Thoracic aorta (tissue), 2 donors: ENCODE measurements at places on chromosomes 11 and 22.

- DNase-seq: no peak
Measured at GRCh38 chr11:64015935-64016845, 19.5 kb upstream of the FLRT1 start.

GRCh38 chr11:45777127-45777969 is 27.6 kb upstream of the SLC35C1 start:
- no peak for DNase-seq

- DNase-seq: no peak
Measured at GRCh38 chr22:41001722-41002122, 50.5 kb downstream of the RBX1 start.

DNA sequence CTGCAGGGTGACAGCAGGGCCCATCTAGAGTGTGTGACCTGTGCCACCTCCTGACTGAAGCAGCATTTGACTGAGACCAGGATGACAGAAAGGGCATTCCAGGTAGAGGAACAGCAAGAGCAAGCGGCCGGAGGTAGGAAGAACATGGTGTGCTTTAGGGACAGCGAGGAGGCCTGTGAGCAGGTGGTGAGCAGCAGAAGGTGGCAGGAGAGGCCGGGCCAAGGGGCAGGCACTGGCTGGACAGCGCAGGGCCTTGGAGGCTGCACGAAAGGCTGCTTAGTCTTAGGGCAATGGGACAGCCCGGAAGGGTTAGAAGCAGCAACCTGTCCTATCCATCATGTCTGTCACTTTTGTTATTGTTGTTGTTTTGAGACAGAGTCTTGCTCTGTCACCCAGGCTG is 17.6 kb upstream of the LRRC32 start:
- no peak for DNase-seq

DNA sequence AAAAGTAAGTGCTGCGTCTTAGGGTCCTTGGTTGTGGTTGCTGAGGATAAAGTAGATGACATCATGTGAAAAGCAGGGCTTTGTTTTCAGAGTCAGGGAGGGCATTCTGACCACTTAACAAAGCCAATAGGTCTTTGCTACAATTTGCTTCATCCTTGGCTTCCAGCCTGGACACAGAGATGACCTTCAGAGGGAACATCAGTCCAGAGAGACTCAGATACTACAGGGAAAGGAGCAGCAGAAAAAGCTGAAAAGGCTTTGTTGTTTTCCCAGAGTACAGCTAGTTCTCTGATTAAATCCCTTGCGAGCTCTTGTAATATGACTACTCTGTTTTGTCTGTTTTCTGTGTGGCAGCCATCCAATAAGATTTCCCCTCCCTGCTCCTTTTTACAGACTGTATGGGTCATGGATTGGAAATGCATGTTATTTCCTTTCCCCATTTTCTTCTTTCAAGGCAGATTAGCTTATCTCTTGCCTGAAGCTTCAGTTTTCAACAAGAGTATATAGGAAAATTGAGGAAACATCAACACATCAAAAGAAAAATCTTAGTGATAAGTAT is 31.9 kb downstream of the ATG13 start:
- DNase-seq: peak; percentile 47

GRCh38 chr22:45228401-45228754 is 12.3 kb downstream of the KIAA0930 start:
- no peak for DNase-seq

- no peak for DNase-seq
Measured at GRCh38 chr22:41226723-41227655, 13.7 kb downstream of the CHADL start.

DNA sequence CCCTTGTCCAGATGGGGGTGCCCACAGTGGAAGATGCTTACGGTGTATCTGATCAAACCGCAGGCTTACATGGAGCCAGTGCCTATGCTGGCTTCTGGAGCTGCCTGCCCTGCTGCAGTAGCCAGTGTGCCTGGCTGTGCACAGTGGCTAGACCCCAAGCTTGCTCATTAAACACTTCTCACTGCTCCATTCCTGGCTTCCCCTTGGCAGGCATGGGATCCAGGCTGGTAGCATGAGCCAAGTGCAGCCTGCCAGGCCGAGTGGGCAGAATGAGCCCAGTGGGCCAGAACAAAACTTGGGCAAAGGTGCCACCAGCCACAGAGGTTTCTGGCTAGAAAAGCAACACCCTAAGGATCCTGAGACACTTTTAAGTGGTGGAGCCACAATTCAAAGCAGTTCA is 55.4 kb upstream of the B3GNT6 start:
- DNase-seq: no peak

GRCh38 chr11:32056438-32056837 is 34.4 kb upstream of the RCN1 start:
- no peak for DNase-seq

DNA sequence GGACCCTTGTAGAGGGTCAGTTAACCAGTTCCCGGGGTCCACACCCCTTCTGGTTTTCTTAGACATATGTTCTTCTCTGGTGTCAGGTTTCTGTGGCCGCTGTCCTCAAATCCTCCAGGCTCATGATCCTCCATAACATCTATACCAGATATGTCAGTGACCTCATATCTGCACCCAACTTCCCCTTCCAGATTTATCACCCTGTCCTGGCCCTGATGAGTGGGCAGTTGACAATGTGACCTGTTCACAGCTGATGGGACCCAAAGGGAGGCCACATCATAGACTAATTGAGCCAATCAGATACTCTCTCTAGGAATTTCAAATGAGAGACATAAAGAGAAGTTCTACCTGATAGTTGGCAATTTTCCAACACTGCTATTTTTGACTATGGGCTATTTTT is 5.1 kb downstream of the DKK3 start:
- no peak for DNase-seq

- DNase-seq: no peak
Measured at GRCh38 chr11:60625262-60625661, 74.2 kb upstream of the MS4A8 start.

- DNase-seq: no peak
Measured at GRCh38 chr11:61589961-61590360, 9.1 kb upstream of the SYT7 start.

GRCh38 chr11:88194990-88195389 is 19.7 kb upstream of the RAB38 start:
- DNase-seq: no peak

DNA sequence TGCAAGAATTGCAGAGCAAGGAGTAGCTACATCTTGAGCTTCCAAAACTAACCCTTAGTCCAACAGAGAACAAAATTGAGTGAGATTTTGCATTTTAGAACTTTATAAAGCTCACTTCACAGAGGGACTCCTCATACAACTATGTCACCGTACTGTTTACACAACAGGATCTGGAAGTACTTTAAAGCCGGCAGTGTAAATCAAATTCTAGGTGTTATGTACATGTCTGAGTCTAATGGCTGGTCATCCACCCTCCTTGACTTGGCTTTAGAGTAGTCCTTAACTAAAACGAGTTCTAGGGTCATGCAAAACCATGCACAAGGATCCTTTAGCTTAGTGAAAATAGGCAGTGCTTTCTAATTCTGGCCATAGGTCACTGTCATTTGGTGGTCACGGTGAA is 23.5 kb downstream of the IRAG1 start:
- no peak for DNase-seq

DNA sequence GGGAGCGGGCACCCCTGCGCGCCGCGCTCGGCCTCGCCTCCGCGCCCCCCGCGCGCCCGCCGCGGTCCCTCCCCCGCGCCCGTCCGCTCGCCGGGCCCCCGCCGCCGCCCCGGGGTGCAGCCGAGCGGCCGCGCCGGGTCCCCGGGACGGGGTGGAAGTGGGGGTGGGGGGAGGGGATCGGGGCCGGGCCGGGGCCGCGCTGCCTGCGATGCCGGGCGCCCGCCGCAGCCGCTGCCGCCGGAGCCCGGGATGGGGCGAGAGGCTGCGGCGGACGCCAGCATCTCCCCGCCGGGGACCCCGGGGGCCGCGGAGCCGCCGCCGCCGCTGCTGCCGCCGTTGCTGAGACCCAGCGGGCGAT is 365 bp downstream of the MGAT3 start:
- no peak for DNase-seq

- peak; percentile 25 for DNase-seq
Measured at GRCh38 chr11:82733444-82734119, at the start of gene FAM181B. Gene FAM181B, minus strand, starts transcription at chr11:82733864. Its CDS starts 135 bp downstream, at chr11:82733729.

- DNase-seq: no peak
Measured at GRCh38 chr11:6268820-6269219, 9.2 kb downstream of the CCKBR start.
